Stimulated activated CD8-positive, alpha-beta memory T cell treated with anti-CD3 and anti-CD28 coated beads, Interleukin-15, amount 100 ng/mL, for 48 hours (primary cell): ENCODE measurements at places on chromosomes 11 and 22.

DNA sequence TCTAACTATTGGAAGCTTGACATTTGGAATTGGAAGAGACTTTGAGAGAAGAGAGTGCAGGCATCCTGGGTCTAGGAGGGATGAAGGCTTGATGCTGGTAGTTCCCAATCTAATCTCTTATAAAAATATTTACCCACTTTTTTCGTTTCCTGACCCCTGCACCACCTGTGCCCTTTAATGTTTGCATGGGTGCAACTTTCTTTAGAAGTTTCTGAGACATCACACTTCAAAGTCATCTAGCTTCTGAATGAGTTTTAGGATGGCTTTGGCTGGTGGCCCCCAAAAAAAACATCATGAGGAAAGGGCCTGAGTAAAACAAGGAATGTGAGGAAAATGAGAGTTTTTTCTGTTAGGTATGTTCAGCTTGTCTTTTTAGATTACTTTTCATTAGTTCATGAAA lies 1.1 kb downstream of the POLD3 start:
- no peak for DNase-seq

DNA sequence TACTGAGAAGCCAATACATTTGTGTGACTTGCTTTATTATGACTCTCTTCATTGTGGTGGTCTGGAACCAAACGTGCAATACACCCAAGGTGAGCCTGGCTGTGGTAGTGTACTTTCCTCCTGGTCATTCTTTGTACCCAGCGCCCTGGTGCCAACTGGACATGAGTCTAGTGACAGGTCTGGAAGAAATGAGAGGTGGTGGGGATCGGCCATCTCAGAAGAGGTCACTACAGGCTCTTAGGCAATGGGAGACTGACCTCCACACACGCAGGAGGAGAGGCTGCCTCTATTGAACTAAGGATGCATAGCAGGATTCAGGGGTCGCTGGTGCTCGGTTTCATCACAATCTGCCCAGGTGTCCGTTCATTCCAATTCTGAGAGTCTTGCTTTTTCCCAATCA lies 56.4 kb upstream of the RTL6 start:
- no peak for DNase-seq

GRCh38 chr11:113896156-113896879 lies 8.3 kb upstream of the HTR3B start:
- no peak for DNase-seq

GRCh38 chr11:4887591-4887990 lies 5.9 kb downstream of the OR51T1 start:
- no peak for DNase-seq

GRCh38 chr22:42142771-42143461 lies 12.3 kb upstream of the CYP2D6 start:
- no peak for DNase-seq

- DNase-seq, result no peak
Measured at GRCh38 chr11:24896118-24896835, 399.4 kb downstream of the LUZP2 start.

DNA sequence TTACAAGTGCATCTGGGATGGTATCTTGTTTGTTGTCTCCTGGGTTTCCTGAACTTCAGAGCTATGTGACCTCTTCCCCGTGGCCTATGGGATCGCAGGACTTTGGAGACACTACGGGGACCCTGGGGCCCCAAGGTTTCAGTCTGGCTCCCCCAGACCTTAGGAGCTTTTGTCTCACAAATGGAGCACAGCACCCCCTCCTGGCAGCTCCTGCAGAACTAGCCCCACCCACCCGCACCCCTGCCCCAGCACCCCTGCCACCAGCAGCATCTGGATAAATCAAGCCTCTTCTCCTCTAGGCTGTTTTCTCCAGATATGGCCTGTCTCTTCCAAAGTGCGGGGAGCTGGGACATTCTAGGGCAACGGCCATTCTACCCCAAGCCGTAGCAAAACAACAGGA lies 10.4 kb downstream of the RCOR2 start:
- DNase-seq, result no peak

DNA sequence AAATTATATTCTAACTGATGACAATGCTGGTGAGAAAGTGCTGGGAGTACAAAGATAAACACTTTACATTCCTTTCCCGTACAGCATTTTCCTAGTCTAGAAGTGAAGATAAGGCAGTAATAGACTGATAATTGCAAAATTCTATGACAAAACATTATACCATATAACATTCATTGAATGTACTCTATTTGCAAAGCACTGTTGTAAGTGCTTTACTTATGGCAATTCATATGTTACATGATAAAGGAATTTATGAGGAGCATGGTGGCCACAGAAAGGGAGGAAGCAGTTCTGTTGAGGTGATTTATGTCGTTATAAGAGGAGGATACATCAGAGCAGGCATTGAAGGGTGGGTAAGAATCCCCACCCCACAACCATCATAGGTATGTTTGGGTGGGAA lies 434.8 kb downstream of the RAB38 start:
- no peak for DNase-seq
